Suppressor macrophage (primary cell): ENCODE measurements at places on chromosomes 4 and X.

GRCh38 chr4:113344100-113344499 is 294.6 kb downstream of the ANK2 start:
- no peak for DNase-seq

GRCh38 chrX:103552236-103552635 is 32.9 kb upstream of the RAB40A start:
- DNase-seq = no peak

DNA sequence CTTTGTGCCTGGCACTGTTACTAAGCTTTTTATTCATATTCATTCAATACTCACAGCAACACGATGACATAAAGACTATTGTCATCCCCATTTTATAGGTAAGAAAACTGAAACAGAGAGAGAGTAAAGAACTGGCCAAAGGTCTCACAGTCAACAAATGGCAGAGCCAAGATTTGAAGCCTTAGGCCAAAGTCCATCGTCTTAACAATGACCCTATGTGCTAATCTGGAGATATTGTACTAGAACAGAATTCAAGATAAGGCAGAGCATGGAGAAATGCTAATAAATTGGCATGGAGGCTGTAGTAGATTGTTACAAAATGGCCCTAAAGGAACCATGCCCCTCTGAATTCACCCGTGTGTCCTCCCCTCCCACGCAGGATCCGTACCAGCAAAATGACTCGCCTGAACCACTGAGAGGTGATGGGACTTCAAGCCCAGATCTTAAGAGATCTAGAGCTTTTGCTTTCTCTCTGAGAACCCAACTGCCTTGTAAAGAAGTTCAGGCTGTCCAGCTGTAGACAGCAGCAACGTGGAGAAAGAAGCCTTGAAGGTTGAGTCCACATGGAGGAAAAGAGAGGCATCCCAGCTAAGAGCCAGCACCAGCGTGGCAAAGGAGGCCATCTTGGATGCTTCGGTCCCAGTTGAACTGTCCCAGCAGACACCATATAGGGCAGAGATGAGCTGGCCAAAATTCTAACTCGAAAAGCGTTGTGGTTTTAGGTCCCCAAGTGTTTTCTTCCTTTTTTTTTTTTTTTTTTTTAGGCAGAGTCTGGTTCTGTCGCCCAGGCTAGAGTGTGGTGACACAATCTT is 52.8 kb upstream of the RBM47 start:
- peak; percentile 78 for DNase-seq

DNA sequence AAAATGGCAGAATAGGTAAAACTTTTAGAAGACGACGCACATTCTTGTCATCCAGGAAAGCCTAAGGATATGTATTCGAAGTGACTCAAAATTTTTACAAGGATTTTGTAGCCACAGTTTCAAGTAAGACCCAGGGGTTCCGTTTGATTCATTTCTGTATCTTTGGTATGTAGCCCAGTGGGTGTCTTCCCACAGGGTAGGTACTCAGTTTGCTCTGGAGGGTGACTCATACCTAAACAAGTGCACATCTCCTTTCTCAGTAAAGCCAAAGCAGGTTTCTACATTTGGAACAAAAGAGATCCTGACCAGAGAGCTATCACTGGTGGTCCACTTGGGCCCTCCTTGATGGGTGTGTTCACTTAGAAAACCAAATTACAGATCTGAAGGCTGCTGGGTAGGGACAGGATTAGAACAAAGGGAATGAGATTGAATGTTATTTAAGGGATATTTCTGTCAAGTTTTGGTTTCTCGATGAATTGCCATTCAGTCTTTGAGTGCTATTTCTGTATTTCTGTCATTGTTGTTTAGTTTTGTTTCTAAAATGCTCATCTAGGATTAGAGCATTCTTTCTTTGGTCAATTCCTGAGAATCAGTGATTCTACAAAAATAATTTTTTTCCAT is 56.1 kb downstream of the PLS3 start:
- no peak for DNase-seq

DNA sequence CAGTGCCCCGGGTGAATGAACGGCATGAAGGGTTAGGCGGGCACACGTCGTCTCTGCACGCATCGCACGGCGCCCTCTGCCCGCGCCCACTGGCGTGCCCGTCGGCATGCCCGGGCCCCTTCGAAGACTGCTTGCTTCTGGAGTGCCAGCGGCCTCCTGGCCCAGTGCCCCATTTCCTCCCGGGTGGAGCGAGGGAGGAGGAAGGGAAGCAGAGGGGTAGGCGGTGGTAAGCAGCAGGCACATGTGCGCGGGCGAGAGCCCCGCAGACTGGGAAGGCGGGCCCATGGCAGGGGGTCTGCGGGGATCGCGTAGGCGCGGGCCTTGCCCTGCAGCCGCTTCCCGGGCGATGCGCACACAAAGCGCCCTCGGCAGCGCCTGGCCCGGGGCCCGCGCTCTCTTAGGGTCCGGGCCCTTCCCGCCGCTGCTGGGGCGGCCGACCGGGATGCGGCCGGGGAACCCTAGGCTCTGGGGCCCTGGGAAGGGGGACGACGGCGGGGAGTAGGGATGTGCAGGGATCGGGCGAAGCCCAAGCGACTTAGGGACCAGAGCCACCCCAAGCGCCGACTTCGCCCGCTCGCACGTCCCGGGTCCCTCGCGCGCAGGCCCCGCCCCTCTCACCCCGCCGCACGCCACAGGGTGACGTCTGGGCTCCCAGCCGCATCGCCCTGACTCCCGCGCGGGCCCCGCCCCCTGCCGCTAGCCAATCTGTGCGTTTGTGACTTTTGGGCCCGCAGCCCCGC is 866 bp upstream of the EMD start:
- peak; percentile 67 for DNase-seq

- DNase-seq = no peak
Measured at GRCh38 chr4:140736669-140737343, 19.4 kb downstream of the TBC1D9 start.

GRCh38 chr4:26763063-26763462 is 97.6 kb upstream of the STIM2 start:
- DNase-seq = no peak

DNA sequence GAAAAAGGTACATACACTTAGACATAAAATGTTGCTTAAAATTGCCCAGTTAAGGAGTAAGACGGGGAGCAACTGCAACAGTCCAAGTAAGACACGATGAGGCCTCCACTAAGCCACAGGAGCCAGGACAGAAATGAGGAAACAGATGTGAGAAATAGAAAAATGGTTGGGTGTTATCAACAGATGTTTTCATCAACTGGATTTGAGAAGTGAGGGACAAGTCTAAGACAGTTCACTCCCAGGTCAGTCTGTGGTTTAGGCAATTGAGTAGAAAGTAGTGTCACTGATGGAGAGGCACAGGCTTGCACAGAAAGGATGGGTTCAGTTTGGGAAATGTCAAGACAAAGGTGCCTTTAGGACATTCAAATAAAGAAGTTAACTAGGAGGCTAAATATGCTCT is 23.5 kb upstream of the PHF8 start:
- no peak for DNase-seq

DNA sequence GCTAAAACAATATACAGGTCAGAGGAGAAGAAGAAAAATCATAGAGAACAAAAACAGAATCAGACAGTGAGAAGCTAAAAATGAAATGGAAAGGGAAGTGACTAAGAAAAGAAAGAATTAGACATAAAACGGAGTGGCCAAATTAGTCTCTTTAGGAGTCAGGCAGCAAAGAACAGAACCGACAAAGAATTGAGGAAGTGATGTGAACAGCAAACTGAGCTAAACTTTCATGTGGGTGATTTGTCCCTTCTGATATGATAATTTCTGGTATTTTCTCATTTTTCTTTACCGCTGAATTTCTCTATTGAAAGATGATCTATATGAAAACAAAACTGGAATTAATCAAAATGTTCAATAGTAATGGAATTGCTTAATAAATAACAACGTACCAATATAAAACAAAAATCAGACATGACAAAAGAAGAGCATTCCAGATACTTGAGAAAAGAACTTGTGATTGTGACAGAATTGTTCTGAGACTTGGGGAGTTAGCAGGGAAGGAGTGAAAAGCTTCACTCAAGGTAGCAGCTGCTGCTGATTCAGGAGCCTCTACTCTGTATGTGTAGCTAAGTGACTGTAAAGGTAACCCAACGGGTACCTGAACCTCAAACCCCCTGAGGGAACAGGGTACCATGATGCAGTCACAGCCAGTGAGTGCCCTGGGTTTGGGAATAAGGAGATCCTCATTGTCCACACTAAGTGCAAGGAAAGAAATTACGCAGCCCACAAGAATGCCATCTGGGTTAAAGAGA is 8.8 kb downstream of the TAPT1 start:
- peak; percentile 58 for DNase-seq

- DNase-seq = no peak
Measured at GRCh38 chr4:174080361-174080760, 203.1 kb downstream of the FBXO8 start.

- DNase-seq = no peak
Measured at GRCh38 chrX:48086082-48086481, 14.6 kb upstream of the ZNF630 start.

DNA sequence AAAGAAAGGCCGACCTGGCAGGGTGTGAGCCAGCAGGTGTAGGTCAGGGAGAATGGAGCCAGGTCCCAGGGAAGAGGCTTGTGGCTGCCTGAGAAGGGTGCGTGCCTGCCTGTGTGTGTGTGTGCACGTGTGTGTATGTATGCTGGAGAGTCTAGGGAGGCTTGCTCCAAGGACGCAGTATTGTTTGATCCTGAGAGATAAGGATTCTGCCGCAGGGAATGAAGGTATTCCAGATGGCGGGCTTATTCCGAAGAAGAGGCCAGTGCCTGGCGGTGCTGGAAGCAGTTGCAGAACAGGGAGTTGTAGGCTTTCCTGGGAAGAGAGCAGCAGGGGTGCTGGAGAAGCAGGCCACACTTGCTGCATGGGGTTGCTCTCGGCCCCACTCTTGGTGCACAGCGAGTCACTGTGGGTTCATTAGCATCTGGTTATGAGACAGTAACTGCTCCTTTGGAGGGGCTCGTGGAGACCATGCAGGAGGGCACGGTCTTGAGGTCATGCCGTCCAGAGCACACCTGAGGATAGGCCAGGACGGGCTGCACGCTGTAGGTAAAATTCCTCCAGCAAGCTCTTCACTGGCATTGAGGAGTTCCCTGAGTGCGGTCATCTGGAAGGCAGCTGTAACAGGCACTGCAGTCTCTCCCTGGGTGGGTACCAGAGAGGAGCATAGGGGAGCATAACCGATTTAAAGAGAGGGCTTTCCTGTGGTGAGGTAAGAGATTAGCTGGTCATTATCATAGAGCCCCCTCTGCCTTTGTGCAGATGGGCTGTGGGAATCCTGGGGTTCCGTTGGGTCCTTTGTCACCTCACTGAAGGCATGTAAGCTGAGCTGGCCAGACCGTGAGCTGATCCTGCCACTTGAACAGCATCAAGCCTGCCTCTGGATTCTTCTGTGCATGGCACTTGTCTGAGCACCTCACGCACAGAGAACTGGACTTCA is 29.9 kb upstream of the MSANTD1 start:
- DNase-seq = no peak

- no peak for DNase-seq
Measured at GRCh38 chrX:19089555-19090040, 32.7 kb downstream of the ADGRG2 start.

- no peak for DNase-seq
Measured at GRCh38 chr4:28565396-28565795, 1704.8 kb downstream of the STIM2 start.
